ENCODE measurements at places on chromosomes 2 and 18.

DNA sequence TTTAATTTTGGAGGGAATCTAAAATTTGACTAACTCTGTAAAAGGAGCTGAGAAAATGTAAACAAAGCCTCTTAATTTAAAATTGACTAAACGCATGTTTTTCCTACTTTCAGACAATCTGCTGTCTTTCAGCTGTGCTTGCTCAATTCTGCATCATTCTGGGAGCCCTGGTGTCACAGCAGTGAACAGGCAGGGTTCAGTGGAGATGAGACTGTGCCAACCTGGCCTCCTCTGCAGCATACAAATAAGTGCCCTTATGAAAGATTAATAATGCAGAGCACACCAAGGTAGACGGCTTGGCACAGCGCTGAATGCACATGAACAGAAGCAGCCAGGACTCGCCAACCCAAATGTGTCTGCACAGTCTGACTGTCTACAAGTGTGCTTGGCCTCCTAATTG is 222.0 kb upstream of the CHAC2 start:
- no peak for DNase-seq

- DNase-seq: no peak
Observed at GRCh38 chr18:2485983-2486382, 85.3 kb downstream of the METTL4 start.

DNA sequence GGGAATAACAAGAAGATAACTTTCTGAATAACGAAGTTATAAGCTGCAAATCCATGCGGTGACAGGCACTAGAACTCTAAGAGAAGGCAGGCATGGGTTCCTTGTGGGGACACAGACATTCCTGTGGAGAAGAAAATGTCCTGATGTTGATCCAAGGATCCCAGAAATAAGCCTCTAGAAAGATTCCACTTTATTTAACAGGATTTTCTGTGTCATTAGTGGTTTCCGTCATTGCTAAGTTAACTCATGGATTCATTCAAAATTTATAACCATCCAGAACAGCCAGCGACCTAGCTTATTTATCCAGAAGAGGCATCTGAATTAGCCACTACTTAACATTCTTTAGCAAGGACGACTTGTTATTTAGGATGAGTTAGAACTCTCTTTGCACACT is 10.0 kb upstream of the CD302 start:
- no peak for DNase-seq

- DNase-seq: no peak
Observed at GRCh38 chr2:157620956-157621355, 7.7 kb downstream of the ACVR1C start.

- no peak for DNase-seq
Observed at GRCh38 chr2:191636586-191636985, 41.4 kb upstream of the NABP1 start.

DNA sequence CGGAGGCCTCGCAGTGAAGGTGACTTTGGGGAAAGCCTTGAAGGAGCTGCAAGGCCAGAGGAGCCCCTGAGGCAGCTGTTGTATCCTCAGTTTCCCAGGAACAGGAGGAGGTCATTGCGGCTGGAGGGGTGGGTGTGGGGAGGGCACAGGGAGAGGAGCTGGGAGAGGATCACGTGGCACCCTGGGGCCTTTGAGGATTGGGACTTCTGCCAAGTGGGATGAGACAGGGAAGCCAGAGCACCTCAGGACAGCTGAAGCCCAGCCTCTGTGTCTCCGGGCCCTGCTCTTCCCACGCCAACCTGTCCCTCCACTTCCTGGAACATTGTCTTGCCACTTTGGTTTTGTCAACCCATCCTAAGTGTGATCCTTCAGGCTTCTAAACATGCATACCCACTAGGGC is 19.4 kb upstream of the RRM2 start:
- DNase-seq: no peak

GRCh38 chr18:8329186-8329771 is 280.0 kb upstream of the RAB12 start:
- no peak for DNase-seq

DNA sequence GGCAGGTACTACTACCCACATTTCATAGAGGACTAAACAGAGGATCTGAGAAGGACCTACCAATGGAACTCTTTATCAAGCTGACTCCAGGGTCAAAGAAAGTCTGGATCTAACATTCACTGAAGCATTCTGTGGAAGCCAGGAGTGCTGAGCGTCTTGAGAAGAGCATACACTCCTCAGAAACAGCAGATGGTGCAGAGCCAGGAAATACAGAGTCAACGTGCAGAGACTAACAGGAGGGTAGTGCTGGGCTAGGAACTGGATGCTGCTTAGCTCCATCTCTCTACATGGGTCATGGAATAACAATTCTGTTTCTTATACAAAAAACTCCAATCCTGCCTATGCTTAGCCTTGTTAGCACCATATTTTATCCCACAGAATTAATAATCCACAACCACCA is 5.5 kb upstream of the SERTAD2 start:
- DNase-seq: no peak
